ENCODE measurements at places on chromosomes 1 and 21.
A peak's percentile ranks its signal among the peaks of the same experiment; 100 is the strongest.

DNA sequence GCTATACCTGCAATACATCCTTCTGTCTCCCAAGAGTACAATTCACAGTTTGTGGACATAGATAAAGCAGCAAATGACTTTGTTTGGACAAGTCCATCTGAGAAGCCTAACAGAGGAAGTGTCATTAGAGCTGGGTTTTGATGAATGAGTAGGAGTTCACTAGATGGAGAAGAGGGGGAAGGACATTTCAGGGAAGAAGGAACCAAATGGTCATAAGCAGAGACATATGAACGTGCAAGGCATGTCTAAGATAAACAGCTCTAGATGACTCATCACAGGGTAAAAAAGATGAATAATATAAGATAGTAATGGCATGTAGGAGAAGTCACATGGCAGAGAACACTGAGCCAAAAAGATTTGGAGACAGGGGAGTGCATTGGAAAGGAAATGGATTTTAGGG is 54.5 kb downstream of the HMGB4 start:
- no peak for DNase-seq

- no peak for DNase-seq
Measured at GRCh38 chr1:166902279-166902678, 26.2 kb upstream of the TADA1 start.

DNA sequence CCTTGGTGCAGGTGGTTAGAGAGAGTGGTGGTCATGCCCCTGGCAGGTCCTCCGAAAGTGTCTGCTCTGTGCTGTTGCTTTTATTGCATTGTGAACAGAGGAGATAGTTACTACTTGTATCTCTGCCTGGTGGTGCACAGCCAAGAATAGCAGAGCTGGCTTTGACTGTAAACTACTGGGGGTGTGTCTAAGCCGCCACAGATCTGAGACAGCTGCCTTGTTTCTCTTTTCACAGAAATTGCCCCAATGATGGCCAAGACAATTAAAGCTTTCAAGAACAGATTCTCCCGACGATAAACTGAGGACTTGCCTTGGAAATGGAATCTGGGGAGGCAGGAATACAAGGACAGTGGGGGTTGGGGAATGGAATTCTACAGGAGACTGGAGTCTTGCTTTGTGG is 16.0 kb downstream of the ELOA start:
- peak; percentile 46 for DNase-seq

- no peak for DNase-seq
Measured at GRCh38 chr1:76593618-76594017, 273.7 kb upstream of the ST6GALNAC5 start.

- DNase-seq, result no peak
Measured at GRCh38 chr1:247440001-247440620, 17.8 kb downstream of the OR2B11 start.

GRCh38 chr21:36322083-36322424 is 2.1 kb downstream of the MORC3 start:
- DNase-seq, result no peak

DNA sequence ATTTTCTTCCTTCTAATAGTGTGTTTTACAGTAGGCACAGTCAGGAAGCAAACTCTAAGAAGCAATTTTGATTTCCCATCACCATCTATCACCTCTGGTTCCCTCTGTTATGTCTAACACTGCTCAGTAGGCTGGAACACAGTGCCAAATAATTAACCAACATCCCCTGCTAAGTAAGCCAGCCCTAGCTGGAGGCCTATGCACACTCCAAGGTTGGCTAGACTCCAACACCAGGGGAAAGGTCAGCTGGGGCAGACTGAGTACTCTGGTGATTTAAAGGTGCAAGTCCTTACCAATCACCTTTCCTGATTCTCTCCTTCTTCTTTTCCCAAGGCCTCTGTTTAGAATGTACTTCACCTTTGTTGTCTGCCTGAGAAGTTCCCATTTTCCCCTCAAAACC is 46.5 kb upstream of the BEND5 start:
- no peak for DNase-seq

DNA sequence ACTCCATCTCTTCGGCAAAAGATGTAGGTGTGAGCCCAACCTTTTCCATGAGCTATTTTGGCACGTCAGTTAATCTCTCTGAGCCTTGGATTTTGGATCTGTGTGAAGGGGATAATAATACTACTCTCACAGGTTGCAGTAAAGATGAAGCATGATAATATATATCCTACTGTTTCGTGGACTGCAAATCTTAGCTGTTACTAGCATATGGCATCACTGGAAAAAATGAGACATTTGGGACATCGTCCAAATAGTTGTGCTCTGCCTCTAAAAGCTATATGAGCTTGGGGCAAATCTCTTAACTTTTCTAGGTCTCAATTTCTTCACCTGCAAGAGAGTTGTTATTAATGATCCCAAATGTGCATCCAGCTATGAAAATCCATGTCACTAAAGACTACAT is 147.4 kb upstream of the ZRANB2 start:
- no peak for DNase-seq

DNA sequence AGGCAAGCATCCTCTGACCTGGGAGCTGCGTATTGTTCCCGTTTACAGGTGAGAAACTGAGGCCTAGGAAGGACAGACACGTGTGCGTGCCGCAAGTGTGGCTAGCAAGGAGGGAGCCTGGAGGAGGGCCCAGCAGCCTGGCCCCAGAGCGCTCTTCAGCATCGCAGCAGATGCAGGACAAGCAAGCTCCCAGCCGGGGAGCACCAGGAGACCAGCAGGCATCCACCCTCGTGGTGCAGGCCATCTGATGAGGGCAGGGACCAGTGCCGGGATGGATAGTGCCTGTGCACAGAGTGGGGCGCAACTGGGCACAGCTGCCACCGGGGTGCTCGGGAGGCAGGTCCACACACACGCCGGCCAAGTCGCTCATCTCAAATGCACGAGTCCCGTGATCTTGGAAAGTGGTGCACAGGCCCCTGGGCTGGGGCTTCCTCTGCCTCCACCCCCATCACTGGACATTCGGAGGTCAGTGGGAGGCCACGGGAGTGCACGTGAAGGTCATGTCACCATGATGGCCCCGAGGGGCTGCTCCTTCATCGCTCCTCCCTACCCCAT is 55.1 kb downstream of the COL18A1 start:
- DNase-seq, result no peak

GRCh38 chr1:17198476-17199258 is 6.3 kb upstream of the PADI1 start:
- DNase-seq, result no peak

GRCh38 chr1:53061859-53062707 is at the start of gene PODN:
PODN (plus strand) TSS chr1:53062213; CDS start chr1:53069856, 7,643 bp downstream.
- no peak for DNase-seq

Measured in prostate gland (tissue), 2 donors.